ENCODE measurements at places on chromosomes 5 and 9.

GRCh38 chr5:153222936-153223335, 267.5 kb upstream of the GRIA1 start:
- DNase-seq: no peak

DNA sequence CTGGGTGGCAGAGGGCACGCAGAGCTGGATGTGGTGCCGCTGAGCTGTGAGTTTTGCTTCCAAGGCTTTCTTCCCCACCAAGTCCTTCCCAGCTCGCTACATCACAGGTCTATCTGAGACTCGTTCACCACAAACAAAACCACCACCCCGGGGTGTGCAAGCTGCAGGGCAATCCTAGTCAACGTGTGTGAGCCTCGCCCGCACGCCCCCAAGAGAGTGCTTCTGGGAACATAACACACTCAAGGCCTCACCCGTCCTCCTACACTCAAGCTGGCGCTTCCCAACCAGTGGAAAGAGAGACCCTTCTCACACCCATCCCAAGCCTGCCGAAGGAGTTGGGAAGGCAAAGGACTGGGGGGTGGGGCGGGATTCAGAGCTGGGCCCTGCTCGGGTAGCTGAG, 10.6 kb downstream of the SNAPC4 start:
- DNase-seq: no peak

DNA sequence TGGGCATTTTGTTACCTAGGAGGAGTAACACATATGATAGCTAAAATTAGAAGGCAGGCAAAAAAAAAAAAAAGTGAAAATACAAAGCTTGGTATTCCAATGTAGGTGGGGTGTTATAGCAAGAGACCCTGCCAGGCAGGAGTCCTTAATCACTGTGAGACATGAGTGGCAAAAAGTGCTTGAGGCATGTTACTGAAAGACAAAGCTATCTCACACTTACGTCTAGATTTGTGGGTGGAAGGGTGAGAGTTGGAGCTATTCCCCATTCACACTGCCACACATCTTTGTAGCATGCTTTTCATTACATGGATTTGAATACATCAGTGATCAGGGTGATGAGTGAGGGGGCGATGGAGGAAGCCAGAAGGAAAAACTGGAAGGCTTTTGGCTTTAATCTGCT, 2.6 kb upstream of the PLPPR1 start:
- DNase-seq: no peak

- DNase-seq: no peak
These were observed 52.3 kb upstream of the FAM120AOS start for GRCh38 chr9:93505541-93506132.

DNA sequence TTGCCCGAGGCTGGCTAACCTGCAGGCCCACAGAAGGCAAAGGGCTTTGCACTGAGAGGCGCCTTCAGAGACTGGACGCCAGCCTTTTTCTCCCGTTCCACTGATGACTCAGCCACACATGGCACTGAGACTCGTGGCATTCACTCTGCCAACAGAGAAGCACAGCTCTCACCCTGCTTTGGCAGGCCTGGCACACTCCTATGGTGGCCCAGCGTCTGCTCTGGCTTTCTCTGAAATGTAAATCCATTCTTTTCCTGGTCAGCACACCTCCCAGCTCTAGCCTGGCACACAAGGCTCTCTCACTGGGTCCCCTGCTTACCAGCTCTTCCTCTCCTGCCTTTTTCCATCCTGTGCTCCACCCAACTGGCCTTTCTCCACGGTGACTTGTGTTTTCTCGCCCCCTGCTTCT, 5.9 kb upstream of the MELK start:
- no peak for DNase-seq

GRCh38 chr5:87671146-87671545, 258.4 kb upstream of the CCNH start:
- no peak for DNase-seq

- no peak for DNase-seq
These were observed 71.4 kb downstream of the RAPGEF6 start for GRCh38 chr5:131563434-131564228.

DNA sequence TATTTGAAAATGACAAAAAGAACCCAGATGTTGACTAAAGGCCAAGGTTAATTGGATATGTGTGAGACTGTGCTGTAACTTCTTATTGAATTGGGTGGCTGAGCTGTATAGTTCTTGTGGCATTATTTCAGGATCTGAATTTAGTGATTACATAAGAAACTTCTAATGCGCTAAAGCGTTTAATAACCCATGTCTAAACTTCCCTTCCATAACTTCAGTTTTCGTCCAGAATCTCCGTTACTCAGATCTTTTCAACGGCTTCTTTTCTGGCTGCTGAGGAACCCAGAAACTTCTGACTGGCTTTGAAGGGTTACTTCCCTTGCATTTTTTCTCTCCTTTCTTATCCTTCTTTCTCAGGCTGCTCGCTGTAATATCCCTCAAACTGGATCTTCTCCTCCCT, 28.1 kb upstream of the C9orf72 start:
- no peak for DNase-seq

DNA sequence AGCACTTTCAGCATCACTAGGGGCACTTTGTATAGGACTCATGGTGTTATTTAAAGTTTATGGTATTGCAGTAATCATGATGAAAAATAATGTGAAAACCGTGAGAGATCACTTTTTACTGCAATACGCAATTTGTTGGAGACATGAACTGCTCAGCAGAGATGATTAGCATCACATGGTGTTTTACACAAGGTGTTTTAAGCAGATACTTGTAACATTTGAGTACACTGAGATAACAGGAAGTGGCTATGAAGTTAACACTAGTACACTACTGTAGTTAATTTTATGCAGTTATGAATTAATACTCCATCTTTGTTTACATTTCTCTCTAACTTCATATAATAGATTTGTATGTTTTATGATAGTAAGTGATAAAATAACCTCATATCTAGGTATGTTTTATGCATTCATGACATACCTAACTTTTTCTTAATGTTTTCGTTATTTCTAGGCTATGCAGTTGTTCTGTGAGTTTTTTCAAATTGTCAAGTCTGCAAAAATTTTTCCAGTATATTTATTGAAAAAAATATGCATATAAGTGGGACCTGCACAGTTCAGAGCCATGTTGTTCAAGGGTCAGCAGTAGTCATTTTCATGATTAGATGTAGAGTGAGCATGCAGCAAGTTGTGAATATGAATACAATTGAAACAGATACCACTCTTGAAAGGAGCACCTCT, 13.0 kb downstream of the SUB1 start:
- DNase-seq: no peak

- no peak for DNase-seq
These were observed 250.0 kb downstream of the NR3C1 start for GRCh38 chr5:143153332-143154119.

- DNase-seq: no peak
These were observed 32.9 kb downstream of the NTRK2 start for GRCh38 chr9:84702471-84702870.
